ENCODE measurements at places on chromosomes 12 and 14.
A peak's percentile ranks its signal among the peaks of the same experiment; 100 is the strongest.

DNA sequence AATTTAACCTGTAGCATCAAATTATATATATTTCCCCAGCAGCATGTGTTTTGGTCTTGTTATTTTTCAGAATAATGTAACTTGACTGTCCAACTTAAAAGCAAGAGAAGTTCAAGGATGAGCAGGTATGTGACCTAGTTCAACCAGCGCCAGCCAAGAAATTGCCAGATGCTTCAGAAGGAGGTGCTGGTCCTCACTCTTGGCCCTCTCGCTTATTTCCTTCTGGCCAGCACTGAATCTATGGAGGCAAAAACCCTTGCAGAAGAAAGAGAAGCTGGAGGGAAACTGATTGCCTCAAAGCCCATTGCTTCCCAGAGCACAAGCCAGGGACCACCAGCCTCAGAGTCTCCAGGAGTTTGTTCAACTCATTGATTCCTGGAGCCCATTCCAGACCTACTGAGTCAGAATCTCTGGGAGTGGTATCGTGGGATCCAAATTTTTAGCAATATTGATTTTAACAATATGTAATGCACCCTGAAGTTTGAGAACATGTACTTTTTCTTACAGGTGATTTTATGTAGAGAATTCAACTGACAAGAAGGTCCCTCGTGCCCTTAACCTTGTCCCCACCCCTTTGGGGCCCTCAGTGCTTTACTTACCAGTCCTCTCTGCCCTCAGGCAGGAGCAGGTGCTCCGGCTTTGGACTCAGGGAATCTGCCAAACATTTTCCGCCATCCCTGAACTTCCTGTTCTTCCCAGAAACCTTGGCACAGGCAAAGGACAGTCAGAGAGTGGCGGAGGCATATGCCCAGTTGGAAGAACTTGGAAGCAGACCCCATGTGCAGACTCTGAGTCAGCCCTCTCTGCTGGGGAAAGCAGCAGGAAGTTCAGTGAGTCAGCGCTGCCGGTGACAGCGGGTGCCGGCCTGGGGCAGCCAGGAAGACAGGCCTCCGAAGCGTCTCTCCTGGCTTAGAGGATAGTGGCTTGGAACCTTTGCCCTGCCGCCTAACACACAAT is 10.4 kb downstream of the BEST3 start:
- ATAC-seq: peak; percentile 98

DNA sequence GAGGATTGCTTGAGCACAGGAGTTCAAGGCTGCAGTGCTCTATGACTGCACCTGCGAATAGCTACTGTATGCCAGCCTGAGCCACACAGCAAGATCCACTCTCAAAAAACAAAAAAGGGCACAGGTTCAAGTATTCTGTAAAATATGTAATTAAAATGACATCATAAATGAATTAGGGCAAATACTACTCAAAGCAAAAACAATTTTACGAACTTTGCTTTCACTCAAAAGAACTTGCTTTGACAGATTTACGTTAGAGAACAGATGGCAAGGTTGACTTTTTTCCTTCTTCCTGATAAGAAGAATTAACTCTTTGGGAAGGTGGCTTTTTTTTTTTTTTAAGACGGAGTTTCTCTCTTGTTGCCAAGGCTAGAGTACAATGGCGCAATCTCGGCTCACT is 44.0 kb upstream of the EAPP start:
- ATAC-seq: no peak

DNA sequence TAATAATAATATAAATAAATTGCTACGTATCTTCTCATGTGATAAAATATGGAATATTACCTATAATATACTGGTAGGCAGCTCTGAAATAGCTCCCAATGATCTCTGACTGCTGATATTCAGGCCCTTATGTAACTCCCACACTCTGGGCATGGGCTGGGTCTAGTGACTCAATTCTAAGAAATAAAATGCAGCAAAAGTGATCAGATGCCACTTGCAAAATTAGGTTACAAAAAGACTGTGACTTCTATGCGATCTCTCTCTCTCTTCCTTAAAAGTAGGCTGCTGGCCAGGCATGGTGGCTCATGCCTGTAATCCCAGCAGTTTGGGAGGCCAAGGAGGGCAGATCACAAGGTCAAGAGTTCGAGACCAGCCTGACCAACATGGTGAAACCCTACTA is 10.3 kb upstream of the CACNB3 start:
- ATAC-seq: no peak

DNA sequence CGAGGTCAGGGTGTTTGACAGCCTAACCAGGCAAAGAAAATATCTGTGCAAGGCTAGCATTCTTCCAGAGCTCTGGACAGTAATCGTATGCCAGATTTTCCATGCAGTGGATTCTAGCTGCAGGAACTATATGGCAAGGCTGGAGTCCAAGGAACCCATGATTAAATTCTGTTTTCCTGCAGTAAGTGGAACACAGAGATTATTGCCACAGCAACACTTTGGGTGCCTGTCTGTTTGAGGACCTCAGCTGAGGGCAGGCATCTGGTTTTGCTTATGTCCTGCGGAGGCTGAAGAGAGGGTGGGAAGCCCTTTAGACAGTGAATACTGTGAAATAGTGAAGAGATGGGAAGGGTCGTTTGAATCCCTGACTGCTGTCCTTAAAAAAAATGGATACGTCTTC is 104.4 kb downstream of the DAD1 start:
- no peak for ATAC-seq

GRCh38 chr14:22296088-22296487 is 292.9 kb downstream of the DAD1 start:
- ATAC-seq: no peak

DNA sequence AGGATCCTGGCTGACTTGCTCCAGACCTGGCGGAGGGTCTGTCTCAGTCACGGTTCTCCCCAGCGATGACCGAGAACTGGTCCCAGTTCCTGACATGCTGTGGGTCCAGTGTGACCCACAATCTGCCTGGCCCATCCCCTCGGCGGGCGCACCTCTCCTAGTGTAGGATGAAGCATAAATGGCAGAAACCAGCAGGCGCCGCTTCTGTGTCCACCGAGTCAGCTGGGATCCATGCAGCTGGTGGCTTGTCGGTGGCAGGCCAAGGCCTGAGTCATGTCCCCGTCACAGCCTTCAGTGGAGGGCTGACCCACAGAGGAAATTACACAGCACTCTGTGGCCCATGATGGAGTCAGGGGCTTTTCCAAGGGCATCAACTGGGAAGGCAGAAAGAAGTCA is 38.5 kb downstream of the NFKBIA start:
- peak; percentile 5 for ATAC-seq

- peak; percentile 97 for ATAC-seq
These were observed 365.6 kb downstream of the DPF3 start for GRCh38 chr14:72528059-72528862.

GRCh38 chr14:39203659-39204606 is 28.9 kb downstream of the PNN start:
- no peak for ATAC-seq

DNA sequence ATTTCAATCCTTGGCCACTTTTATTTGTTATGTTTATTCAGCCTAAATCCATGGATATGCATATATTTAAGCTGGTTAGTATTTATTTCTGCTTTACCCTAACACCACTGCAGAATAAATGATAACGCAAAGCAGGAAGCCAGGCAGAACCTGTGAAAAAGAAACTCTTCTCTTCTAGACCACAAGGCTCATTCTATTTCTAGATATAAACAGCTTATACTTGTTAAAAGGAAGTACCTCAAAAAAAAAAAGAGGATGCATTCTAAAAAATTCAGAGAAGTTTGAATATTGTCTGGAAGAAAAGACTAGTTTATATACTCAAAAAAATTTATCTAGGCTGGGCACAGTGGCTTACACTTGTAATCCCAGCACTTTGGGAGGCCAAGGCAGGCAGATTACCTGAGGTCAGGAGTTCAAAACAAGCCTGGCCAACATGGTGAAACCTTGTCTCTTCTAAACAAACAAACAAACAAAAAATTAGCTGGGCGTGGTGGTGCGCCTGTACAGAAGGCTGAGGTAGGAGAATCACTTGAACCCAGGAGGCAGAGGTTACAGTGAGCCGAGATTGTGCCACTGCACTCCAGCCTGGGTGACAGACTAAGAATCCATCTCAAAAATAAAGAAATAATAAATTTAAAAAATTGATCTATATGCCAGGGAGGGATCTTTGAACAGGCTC is 55.8 kb downstream of the GALNT4 start:
- ATAC-seq: no peak

DNA sequence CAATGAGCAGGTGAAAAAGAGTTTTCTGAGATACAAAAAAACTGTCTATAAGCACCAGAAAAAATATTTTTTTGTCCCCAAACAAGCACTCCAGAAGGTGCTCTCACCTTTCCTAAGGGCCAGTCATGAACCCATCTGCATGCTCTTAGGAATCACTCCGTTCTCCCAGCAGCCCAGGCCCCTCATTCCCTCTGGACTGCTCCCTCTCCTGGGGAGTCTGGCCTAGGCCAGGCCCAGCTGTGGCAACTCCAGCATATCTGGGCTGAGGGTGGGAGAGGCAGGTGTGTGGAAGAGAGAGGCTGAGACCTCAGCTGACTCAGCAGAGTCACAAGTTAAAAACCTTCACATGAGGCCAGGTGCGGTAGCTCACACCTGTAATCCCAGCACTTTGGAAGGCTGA is 54.6 kb downstream of the TRAFD1 start:
- ATAC-seq: no peak

GRCh38 chr12:84495711-84496110 is 416.9 kb downstream of the SLC6A15 start:
- ATAC-seq: no peak

GRCh38 chr12:7884689-7885088 is 12.0 kb upstream of the SLC2A14 start:
- ATAC-seq: peak; percentile 55

DNA sequence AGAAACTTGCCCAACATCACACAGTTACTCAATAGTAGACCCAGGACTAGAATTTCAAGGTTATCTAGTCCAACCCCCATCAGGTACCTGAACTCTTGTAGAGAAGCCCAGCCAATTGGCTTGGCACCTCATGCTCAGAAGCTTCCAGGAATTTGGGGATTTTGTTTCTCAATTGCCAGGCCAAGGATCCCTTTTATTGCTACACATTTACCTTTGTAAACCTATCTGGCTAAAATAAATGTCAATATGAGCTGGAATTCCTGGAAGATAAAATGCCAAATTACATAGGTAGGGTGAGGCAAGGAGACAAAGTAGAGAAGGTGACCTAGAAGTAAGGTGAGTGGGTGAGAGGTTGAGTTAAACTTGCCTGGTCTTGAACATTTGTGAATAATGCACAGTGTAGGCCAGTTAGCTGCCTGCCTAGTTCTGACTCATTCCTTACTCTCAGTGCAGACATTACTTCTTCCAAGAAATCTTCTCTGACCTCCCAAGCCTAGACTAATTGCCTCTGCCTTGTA is 36.3 kb downstream of the SDR9C7 start:
- no peak for ATAC-seq

GRCh38 chr14:87971010-87971409 is 22.0 kb downstream of the GALC start:
- no peak for ATAC-seq

- no peak for ATAC-seq
These were observed 251.5 kb downstream of the RMST start for GRCh38 chr12:97714107-97714563.

DNA sequence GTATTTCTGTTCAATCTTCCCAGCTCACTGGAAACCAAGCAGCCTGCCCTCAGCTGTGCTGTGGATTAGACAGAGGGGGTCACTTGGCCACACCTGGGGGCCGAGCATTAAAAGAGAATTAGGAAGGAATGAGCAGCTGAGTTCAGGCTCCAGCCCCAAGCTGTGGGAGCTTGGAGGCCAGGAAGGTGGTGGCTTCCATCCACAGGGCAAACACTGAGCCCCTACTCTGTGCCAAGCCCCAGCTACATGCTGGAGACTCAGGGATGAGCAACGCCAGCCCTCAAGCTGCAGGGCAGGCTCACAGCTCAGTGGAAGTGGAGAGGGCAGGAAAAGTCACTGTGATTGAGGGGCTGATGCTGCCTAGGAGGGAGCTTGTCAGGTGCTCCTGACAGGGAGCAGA is 412.7 kb downstream of the BCL11B start:
- ATAC-seq: no peak

- no peak for ATAC-seq
These were observed 67.2 kb upstream of the FAM181A start for GRCh38 chr14:93859957-93860356.

- peak; percentile 60 for ATAC-seq
These were observed 66.9 kb upstream of the ACTN1 start for GRCh38 chr14:69045857-69046475.

DNA sequence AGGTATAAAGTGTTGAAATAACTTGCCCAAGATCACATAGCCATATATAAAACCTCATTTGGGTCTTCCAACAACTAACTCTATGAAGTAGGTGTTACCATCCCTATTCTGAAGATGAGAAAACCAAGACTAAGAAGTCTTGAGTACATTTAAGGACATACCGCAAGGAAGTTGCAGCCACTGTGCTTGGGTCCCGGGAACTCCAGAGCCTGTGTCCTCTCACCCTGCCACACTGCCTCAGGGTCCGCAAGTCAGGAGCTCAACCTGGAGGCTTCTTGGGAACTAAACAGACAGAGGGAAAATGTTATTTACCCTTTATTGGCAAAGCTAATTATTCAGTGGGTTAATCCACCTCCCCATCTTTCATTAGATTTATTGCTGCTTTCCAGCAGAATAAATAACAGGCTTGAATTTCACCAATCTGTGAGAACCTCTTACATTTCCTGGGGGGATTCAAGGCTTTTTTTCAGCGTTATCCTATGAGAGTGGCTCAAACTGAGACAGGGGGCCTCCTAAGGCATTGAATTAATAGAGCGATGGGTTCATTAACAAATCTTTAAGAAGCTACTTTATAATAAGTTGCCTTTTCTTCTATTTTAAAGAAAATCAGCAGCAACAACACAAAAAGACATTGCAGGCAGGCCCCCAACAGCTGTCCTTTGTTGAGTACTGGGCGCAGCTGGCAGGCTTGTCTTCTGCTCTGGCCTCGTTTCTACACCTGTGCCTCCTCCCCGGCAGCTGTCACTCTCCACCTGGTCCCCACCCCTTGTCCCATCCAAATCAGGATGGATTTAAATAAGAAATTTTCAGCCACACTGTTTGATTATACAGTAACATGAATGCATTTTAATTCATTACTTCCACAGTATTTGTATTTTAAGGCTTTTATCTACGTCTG is 25.3 kb downstream of the PHLDA1 start:
- ATAC-seq: no peak

DNA sequence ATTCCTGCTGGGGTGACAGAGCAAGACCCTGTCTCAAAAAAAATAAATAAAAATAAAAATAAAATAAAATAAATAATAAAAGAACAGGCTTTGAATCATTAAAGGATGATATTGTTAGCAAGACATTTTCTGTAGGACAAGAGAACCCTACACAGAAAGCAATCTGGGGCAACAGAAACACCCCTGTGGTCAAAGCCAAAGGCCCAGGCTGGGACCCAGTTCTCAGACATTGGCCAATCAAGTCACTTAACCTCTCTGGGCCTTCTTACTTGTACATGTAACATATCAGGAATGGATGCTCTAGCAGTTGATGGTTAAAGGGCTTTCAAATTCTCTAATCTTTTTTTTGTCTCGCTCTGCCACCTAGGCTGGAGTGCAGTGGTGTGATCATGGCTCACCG is 35.5 kb upstream of the TESC start:
- no peak for ATAC-seq

DNA sequence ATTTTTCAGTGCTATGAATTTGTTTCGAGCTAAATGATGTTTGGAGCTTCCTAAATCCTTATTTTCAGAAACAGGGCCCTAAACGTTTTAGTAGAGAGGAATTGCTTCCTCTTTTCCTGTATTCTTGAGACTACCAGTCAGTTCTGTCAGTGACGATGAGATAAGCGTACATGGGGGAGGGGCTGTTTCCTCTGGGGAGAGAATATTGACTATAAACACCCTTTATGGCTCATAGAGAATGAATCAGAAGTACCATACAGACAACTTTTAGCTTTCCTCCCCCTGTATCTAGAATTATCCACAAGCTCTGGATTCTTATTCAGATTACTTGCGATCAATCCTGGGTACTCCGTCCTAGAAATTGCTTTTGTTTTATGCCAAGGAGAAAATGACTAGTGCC is 5.1 kb downstream of the TBK1 start:
- ATAC-seq: no peak

Measured in motor neuron (in vitro differentiated cells).